ENCODE measurements at places on chromosomes 6 and 20.

- no peak for DNase-seq
Measured at GRCh38 chr6:123966618-123967017, 163.0 kb downstream of the NKAIN2 start.

DNA sequence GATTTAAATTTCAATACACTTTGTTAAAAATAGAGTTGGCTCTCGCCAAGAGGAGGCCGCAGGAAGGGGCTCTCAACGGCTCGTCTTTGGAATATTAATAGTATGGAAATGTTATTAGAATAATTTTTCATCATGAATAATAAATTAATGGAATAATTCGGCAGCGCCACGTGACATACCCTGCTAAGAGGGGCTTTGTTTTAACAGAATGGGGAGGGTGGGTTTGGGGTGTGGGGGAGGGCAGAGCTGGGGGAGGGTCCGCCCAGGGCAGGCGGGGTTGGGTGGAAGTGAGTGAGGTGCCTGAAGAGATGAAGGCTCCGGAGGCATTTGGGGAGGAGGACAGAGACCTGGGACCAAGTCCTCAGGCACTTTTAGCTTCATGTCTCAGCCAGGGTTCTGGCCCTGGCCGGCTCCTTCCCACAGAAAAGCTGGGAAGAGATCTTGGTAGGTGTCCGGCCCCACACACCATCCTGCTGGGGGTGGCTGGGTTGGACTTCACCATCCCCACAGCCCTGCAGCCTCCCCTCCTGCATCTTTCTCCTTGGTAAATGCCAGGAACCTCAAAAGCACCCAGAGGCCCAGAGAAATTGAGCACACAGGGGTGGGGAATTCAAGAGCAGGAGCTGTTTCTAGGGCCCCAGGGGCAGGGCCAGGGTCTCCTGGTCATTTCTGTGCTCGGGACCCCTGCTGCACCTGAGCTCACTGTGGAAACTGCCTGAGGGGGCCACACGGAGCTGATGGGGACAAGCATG is 93.6 kb upstream of the BHLHE23 start:
- DNase-seq: peak; percentile 39

- DNase-seq: no peak
Measured at GRCh38 chr6:166424431-166424830, 41.7 kb upstream of the MPC1 start.

DNA sequence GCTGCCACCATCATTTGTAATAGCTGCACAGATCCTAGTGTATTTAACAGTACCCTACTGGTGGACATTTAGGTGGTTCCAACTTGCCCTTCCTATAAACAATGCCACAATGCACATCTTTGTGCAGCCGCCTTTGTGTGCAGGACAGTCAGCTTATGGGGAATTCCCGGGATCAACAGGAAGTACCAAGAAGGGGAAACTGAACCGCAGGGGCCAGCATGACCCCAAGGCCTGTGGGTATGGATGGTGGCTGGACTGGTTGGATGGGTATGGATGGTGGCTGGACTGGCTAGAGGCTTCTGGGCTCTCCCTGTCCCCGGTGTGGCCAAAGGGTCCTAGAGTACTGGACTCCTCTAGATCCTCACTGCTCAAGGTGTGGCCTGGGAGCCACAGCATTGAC is 46.7 kb downstream of the CEBPB start:
- DNase-seq: no peak

DNA sequence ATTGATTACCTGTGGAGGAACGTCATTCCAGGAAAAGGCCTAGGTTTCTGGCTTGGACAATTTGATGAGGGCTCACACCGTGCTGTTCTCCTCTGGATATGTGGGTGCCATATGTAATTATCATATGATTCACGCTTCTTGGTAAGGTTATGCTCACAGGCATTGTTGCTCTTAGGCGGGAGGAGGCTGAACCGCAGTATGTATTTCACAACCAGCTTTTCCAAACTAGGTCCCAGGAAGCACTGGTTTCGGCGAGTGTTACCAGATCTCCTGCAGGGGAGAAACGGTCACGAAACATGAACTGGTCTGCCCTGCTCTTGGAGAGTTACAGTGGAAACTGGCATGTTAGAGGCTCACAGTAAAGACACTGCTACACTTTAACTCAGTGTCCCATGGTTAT is 793 bp upstream of the FAM50B start:
- no peak for DNase-seq

DNA sequence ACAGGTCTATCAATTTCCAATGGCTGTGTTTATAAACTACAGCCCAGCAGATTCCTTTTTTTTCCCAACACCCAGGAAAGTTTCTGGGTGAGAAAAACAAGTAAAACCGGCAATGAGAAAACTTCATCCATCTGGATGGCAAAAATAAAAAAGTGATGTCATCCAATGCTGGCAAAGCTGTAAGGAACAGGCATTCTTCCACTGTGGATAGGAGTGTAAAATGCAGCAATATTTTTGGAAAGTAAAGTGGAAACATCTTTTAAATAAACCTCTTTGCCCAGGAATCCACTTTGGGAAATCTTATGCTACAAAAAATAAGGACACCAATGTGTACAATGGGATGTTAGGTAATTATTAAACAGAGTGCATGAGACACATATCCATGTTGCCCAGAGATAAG is 102.1 kb upstream of the NT5E start:
- no peak for DNase-seq

DNA sequence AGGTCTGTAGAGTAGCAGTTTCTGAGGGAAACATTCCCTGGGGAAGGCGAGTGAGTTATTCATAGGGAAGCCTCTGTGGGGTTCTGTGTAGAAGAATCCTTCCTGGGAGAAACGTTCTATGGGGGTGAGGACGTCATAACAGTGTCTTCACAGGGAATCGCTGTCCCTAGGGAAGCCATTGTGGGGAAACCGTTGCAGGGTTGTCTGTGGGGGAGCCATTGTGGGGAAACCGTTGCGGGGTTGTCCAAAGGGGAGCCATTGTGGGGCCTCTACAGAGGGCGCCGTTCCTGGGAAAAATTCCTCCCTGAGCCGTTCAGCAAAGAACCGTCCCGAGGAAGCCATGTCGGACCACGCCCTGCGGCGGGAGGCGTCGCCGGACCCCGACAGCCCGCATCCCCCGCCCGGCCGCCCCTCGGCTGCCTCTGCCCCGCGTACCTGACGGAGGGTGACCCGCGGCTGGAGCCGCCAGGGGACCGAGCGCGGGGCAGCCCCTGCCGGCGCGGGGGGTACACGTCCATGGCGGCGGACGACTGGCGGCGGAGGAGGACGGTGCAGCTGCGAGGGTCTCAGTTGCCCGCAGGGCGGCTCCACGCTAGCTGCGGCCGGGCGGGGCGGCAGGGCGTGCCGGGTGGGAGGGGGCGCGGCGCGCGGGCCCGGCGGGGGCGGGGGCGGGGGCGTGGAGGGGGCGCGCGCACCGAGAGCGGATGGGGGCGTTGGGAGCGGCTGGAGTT is at the start of gene DNAAF9:
Gene DNAAF9 (minus strand): TSS at position 630 of the 731 bp plus-strand sequence. CDS start 112 bp downstream, at position 518.
- peak; percentile 87 for DNase-seq

- DNase-seq: no peak
Measured at GRCh38 chr20:40255365-40255764, 433.7 kb downstream of the MAFB start.

- DNase-seq: peak; percentile 21
Measured at GRCh38 chr20:23147964-23148730, 62.0 kb upstream of the CD93 start.

DNA sequence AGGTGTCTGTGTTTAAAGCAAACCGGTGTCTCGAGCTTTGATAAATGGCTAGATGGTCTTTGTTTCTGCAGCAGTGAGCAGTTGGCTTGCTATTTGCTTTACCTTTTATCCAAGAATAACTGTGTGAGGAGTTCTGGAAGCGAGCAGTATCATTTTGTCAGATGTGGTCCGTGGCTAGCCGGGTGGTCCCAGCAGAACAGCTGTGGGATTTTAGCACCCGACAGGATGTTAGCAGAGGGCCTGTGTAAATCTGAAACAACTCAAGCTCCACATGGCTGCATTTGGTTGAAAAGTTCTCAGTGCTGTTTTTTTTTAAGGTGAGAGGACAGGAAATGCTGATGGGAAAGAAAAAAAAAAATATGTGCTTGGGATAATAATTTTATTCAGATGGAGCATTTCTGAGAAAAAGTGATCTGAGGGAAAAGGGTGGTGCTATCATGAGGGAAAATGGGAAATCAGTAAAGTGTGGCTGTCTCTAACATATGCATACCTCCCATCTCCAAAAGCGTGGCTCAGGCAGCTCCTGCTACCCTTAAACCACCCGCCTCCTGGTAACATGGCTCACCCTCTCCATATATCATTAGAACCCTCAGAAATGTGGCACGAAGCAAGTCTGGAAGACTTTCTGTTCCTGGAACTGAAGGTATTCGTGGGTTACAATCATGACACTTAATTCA is 215.4 kb downstream of the TSHZ2 start:
- no peak for DNase-seq

DNA sequence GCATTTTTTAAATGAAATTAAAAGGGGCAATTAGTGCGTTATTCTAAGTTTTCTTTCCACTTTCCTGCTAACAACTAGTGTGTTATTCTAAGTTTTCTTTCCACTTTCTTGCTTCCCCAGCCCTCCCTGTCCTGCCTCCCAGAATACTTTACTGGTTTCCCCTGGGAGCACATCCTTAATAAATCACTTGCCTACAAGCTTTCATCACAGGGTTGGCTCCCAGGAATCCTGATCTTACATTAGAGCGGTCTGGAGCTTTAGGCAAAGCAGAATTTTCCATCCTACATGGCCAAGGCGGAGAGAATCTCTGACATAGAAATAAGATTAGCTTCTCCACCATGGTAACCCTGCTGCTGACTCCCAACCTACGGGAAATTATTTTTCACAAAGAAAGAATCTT is 150.4 kb downstream of the BFSP1 start:
- DNase-seq: no peak

DNA sequence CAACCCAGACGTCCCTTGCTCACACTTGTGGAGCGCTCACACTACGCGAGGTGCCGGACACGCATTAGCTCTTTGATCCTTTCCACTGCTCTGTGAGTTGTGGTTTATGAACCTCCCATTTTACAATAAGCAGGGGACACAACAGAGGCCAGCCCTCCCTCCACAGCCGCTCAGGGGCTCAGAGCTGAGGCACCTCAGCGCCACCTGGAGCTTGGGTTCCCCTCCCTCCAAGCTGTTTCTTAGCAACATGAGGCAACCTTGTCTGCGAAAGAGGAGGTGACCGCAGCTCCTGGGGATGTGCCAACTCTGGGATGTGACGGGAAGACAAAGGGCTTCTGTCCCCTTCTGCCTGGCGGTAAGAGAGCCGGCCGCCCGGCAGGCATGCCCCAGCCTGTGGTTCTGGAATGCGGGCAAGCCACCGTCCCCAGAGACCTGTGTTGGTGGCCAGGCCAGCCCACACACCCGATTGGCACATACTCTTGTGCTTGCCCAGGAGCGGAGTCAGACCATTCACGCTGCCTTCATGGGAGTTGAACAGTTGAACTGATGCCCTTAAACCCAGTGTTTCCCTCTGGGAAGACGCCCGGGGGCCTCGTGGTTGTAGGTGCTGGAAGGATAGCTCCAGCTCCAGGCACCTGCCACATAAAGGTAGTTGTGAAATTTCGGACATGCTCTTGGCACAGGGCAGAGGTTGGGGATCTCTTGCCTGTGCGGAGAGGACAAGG is 44.5 kb downstream of the RBM38 start:
- no peak for DNase-seq

DNA sequence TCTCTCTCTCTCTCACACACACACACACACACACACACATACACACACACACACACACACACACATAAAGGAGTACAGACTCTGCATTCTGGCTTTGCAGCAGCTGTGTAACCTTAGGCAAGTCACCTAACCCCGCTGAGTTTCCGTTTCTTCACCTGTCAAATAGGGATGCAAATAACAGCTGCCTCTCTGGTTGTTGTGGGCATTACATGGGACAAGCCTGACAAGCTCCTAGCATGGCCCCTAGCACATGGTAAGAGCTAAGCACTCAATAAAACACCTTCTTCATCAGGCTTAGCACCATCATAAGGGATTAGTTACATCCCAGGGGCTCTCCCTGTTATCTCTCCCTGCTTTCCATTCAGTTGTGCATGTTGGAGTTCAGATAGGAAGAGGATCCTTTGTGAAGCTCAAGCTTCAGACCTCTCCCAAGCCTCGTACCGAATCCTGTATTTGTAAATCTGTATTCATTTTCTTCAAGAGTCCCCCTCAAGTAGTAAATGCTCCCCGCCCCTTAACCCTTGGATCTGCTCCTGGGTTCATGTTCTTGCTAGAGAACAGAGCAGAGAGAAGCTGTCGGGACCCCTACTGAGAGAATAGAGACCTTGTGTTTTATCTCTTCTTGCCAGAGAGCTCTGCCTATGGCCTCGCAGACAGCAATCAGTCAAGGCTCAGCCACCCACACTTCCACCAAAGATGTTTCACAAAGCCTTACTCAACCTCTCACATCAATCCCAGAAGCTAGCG is 2.2 kb downstream of the SLC13A3 start:
- no peak for DNase-seq

DNA sequence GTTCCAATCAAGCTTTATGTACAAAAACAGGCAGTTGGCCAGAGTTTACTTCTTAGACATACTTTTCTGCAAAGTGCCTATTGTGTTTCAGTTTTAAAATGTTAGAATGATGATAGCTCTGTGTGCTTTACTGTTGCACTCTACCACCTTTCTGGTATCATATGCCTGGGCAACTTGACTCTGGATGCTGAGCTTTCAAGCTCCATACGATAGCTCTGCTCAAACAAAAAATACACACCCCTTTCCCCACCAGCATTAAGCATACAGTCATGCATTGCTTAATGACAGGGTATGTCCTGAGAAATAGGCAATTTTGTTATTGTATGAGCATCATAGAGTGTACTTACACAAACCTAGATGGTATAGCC is 123.1 kb downstream of the RCAN2 start:
- DNase-seq: no peak

GRCh38 chr20:44703183-44703925 is 11.8 kb upstream of the CCN5 start:
- no peak for DNase-seq

DNA sequence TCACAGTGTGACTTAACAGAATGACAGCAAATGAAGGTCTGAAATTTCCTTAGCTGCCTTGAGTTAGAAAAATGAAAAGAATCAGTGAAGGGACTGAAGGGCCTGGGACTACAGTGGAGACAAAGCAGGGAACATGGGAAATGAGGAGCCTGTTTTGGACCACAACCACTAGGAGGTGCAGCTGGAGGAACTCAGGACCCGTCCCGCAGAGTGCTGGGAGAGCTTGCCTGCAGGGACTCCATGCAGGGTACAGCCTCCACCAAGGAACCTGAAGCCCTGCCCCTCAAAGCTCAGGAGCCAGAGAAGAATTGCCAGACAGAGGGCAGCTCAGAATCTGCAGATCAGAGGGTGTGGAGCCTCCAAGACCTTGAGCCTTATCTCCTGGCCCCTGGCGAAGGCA is 50.7 kb downstream of the LRFN2 start:
- no peak for DNase-seq

GRCh38 chr6:73642530-73642929 is 11.3 kb downstream of the SLC17A5 start:
- DNase-seq: no peak

DNA sequence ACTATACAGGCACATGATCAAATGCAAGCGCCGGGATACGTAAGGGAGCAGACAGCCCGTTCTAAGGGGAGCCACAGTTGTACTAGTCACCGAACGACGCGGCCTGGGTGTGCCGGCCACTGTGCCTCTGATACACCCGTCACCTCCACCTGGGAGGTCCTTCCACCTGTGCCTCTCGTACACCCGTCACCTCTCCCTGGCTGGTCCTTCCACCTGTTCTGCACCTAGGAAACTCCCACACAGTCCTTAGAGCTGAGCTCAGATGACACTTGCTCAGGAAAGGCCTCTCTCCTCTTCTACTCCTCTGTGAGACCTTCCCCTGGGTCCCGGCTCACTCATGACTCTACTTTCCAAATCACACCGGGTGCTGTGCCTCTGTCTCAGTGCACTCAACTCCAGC is 245.0 kb downstream of the TTLL2 start:
- DNase-seq: no peak

GRCh38 chr20:3173610-3174441 is 477 bp upstream of the LZTS3 start:
- peak; percentile 74 for DNase-seq
